CD8-positive, alpha-beta T cell (primary cell): ENCODE measurements at places on chromosomes 3 and 15. TPM values are rescaled to one million over a fixed set of nuclear protein-coding genes. Genes with fewer than 3 reads are reported as not detected.

Gene ZBED2
- total RNA-seq = 0.19 TPM

- no peak for DNase-seq
Measured at GRCh38 chr3:6679510-6679909, 181.4 kb upstream of the GRM7 start.

- DNase-seq = no peak
Measured at GRCh38 chr15:77064063-77064462, 6.8 kb downstream of the TSPAN3 start.

Gene ST3GAL6
- total RNA-seq = not detected

GRCh38 chr3:86865506-86865905 is 125.4 kb downstream of the VGLL3 start:
- DNase-seq = no peak

- DNase-seq = no peak
Measured at GRCh38 chr3:84993956-84994355, 35.2 kb downstream of the CADM2 start.

DNA sequence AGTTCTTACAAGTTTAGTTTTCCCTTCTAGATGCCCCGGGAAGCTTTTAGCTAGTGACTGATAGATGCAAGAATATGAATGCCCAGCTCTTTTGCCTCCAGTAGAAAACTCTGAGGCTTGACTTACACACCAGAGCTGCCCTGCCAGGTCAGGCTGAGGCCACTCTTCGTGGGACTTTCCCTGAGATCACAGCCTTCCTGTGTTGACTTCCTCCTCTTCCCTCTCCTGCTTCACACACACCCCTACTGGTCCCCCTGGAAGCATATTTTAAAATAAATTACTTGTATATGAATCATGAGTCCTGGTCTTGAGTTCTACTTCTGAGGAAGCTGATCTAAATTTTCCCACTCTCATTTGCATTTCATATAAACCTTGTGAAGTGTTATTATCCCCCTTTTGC is 413.7 kb downstream of the PDCD6IP start:
- DNase-seq = no peak

Gene APBA2
- total RNA-seq = 108 TPM

- no peak for DNase-seq
Measured at GRCh38 chr15:99721104-99721778, 12.0 kb downstream of the LYSMD4 start.

GRCh38 chr3:187954873-187955586 is 198.9 kb upstream of the LPP start:
- no peak for DNase-seq

DNA sequence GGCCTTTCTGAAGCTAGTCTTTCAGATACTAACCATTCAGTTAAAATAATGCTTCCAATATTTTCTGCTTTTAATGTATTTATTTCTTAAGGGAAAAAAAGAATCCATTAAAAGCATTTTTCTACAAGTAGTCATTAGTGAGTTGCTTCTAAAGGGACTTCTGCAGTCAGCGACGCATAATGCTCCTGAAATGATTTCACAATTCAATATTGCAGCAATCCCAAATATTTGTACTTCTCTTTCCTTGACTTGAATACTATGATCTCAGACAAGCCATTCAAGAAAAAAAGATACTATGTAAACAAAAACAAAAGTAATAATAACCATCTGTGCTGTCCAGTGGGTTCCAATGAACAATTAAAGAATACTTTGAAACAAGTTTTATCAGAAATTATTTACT is 681.0 kb downstream of the DIPK2A start:
- no peak for DNase-seq

DNA sequence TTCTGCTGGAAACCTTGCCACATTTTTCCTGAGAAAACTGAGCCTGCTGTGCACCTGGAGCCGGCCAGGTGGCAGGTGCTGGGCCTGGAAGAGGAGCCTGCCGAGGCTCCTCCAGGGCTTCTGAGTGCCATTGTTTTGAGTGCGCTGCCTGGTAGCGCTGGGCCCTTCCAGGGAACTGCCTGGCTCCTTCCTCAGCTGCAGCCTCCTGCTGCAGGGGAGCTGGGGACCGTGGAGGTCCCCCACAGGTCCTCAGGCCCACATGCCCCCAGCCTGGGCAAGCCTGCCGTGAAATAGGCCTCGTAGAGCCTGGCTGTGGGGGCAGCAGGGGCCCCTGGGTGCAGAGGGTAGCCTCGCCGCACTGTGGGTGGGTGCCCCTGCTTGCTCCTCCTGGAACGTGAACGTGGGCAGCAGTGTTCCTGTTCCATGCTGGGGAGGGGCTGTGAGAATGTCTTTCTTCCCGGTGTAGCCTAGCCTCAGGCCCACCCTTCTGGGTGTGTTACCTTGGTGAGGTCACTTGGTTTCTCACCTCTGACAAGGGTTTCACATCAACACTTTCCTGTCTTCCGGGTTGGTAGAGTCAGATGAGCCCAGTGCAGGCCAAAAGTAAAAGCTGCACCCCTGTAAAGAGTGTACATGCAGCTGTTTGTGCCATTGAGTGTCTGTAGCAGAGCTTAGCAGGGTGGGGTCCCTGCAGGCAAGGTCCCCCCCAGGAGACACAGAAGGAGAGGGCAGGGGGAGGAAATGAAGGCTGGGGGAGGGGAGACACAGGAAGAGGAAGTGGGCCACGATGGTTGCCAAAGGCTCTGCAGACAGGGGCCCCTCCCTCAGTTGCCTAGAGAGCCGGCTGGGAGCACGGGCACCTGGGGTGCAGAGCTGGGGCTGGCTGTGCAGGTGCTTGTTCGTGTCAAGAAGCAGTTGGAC is 34.5 kb downstream of the KLF13 start:
- DNase-seq = peak; percentile 62

DNA sequence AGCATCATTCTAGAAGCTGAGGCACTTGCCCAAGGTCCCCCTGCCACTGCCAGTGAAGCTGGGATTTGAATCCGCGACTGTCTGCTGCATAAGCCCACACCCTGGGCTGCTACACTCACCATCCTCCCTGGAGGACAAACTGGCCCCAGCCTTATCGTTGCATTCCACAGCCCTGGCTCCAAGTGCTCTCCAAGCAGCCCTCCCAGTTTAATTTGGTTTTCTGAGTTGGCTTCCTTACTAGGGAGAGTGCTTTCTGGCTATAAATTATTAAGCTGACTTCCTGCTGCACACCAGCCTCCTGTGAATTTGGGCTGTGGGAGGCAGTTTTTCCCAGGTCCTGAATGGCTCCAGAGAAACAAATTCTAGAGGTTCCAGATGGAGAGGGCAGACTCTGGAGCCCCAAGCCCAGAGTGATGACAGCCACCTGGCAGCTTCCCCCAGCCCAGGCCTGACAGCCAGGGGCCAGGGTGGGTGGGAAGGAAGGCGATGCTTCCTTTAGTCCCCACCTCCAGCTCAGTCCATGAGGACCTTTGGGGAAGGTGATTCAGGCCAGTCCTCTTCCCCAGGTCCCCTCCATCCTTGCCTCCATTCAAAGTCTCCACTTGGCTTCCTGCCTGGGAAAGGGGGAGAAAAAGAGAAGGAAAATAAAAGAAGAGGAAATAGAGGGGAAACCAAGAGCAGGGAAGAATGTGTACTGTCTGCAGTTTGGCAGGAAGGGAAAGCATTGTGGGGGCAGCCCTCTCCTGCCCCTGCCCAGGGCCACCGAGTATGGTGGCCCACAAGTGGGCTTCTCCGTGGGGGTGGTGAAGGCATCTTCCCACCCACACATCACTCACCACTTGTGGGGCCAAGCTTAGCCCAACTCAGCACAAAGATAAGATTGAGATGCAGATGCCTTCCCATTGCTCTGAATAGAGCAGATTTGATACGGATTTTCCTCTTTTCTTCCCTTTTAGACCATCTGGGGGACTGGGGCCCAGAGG is 69.6 kb downstream of the SEMA5B start:
- DNase-seq = no peak

- no peak for DNase-seq
Measured at GRCh38 chr15:81776976-81777375, 268.8 kb downstream of the MEX3B start.

Gene HGD
- 3.2 TPM for total RNA-seq

DNA sequence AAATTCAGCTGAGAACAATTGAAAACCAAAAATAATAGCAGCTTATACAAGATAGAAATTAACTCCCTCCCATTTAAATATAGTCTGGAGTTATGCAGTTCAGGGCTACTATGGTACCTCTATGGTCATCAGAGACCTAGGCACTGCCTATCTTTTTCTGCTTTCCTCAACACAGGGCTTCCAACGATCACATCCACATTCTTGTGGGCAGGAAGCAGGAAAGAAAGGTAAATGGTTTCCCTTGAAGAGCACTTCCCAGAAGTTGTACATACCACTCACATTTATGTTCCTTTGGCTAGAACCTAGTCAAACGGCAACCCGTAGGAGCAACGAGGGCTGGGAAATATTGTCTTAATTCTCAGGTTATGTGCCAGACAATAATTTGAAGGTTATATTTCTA is 197.7 kb upstream of the PRICKLE2 start:
- no peak for DNase-seq

DNA sequence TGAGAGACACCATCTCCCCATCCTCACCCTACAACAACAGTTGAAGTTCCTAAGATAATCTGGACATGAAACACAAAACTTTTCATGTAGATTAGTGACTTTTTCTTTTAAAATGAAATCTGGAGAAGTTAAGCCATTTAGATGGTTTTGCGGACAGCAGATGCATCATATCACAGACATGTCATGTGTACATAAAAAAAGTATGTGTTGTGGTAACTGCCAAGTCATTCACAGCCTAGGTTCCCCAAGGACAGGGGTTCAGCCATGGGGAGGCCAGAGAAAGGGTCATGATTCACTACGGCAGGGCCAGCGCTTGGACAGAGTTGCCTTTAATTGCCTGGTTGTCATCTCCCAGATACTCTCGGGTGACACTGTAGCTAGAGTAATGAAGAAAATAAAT is 163.2 kb downstream of the PDZRN3 start:
- DNase-seq = no peak

Gene SIDT1
- total RNA-seq = 38.3 TPM

Gene XCR1
- total RNA-seq = not detected

Gene RTP1
- total RNA-seq = not detected

- no peak for DNase-seq
Measured at GRCh38 chr15:60627298-60627943, 148.5 kb upstream of the ICE2 start.

Gene KCNMB3
- 0.33 TPM for total RNA-seq

- no peak for DNase-seq
Measured at GRCh38 chr3:5768281-5768945, 580.9 kb downstream of the EDEM1 start.

Gene GOLGA8S
- total RNA-seq = not detected

DNA sequence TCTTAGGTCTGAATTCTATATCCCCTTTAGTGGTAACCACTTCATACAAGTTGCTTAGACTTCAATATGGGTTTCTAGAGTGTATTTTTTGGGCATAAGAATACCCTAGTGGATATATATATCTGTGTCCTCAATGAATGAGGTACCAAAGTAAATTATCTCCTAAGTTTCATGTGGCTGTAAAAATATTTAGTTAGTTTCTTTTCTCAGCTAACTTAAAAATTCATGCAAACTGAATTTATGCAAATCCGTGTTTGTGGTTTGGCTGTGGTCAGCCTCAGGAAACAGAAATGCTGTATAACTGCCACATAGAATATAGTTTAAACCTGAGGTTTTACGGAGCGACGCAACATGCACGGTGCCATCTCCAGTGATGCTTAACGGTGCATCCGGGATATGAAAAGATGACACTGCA is 80.3 kb downstream of the PEX5L start:
- DNase-seq = no peak

- no peak for DNase-seq
Measured at GRCh38 chr3:25597535-25598101, 67.1 kb downstream of the TOP2B start.

Gene CSPG4
- total RNA-seq = not detected

- peak; percentile 83 for DNase-seq
Measured at GRCh38 chr3:39107388-39108199, at the start of the genes GORASP1 and TTC21A. TSS of gene GORASP1 (minus strand) at chr3:39107627. CDS start at chr3:39107541, 86 bp downstream. TSS of gene TTC21A (plus strand) at chr3:39107680. CDS start at chr3:39107838, 158 bp downstream.

- no peak for DNase-seq
Measured at GRCh38 chr3:87494264-87494663, 217.9 kb upstream of the POU1F1 start.

DNA sequence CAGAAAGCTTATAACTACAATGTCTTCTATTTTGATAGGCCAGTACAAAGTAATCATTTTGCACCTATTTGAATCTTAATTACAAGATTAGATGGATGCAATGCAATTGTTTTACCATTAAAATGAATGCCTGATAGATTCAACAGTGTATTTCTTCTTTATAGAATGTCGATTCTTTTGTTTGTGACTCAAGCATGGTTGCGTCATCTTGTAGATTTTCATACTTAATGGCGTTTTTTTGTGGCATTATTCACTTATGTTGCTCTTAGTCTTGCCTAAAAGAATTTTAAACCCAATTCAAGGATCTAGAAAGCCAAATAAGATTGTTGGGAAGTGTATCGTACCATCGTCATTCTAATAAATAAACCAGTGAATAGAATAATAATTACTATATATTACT is 21.4 kb downstream of the ZBTB38 start:
- DNase-seq = no peak

DNA sequence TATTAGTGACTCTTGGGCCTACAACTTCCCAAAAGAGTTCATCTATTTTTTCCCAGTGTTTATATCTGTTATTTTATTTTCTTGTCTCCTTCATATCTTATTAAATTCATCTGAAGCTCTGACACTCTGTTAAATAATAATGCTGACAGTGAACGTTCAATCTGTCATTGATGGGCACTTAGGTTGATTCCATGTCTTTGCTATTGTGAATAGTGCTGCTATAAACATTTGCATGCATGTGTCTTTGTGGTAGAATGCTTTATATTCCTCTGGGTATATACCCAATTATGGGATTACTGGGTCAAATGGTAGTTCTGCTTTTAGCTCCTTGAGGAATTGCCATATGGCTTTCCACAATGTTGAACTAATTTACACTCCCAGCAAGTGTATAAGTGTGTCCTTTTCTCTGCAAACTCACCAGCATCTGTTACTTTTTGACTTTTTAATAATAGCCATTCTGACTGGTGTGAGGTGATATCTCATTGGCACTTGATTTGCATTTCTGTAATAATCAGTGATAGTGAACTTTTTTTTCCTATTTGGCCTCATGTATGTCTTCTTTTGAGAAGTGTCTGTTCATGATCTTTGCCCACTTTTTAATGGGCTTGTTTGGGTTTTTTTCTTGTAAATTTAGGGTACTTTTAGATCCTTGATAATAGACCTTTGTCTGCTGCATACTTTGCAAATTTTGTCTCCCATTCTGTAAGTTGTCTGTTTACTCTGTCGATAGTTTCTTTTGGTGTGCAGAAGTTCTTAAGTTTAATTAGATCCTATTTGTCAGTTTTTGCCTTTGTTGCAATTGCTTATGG is 122.5 kb downstream of the LEKR1 start:
- no peak for DNase-seq

Gene IL17RD
- not detected for total RNA-seq

Gene CCDC13
- not detected for total RNA-seq

- no peak for DNase-seq
Measured at GRCh38 chr15:37907136-37907535, 27.3 kb upstream of the TMCO5A start.
